Kidney (tissue), 22 donors: ENCODE measurements at places on chromosomes 3 and 15. TPM values are rescaled to one million over a fixed set of nuclear protein-coding genes. Genes with fewer than 3 reads are reported as not detected.

The DVL3 gene
- total RNA-seq, result 57.4 TPM

DNA sequence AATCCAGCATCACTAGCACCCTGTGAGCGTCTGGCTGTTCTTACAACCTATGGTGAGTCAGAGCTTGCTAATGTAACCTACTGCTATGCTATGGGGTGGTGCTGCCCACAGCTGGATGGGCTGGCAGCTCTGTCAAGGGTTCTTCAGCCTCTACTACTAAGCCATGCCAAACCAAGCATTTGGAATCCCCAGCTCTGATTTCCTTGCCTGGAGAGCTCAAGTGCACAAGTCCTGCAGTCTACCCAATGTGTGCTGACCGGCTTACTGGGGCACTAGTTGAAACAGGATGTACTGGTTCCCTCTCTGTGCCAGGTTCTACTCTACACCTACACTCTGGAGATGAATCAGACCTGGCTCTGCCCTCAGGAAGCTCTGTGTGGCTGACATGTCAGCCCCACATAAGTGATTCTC is 4.2 kb downstream of the TEX264 start:
- no peak overlapping the region for H3K4me3 ChIP-seq
- H3K27ac ChIP-seq, result no peak overlapping the region
- peaks cover 26% of the 10 kb centered on the region for H3K36me3 ChIP-seq
- no peak for DNase-seq

The ZNF654 gene
- 16.0 TPM for total RNA-seq

- no peaks in the 10 kb centered on the region for H3K27me3 ChIP-seq
- H3K27ac ChIP-seq, result no peak overlapping the region
- H3K4me1 ChIP-seq, result no peaks in the 10 kb centered on the region
- DNase-seq, result no peak
These were observed 42.2 kb downstream of the ZBTB11 start for GRCh38 chr3:101634591-101635196.

DNA sequence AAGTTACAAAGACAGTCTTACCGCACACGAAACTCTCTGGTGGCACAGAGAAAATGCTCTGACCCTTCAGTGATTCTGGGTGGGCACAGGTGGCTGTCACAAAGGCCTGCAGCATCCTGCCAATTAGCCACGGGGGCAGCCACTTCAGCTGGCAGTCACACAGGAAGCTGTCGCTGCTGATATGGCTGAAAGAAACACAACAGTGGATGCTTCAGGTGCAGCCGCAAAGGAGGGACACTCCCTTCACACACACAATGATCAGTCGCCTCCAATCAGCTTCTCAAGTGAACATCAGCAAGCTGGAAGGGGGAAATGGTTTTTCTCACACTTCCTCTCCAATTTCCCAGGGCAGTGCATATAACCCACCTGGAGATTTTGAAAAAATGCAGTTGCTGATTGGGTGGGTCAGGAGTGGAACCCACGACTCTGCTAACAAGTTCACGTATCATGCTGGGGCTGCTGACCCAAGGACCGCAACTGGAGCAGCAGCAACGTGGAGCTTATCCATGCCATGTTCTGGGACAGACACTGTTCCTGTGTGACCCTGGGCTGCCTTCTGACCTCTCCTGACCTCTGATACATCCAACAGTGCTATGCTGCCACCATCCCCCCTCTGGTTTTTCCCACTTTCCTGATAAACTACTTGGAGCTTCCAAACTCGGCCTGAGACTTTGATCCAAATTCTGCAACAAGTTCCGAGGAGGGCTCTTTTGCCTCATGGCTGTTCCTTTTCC is 106.6 kb downstream of the LRIG1 start:
- no peak for DNase-seq
- no peak overlapping the region for H3K4me3 ChIP-seq
- H3K4me1 ChIP-seq, result no peaks in the 10 kb centered on the region
- H3K27ac ChIP-seq, result no peak overlapping the region

DNA sequence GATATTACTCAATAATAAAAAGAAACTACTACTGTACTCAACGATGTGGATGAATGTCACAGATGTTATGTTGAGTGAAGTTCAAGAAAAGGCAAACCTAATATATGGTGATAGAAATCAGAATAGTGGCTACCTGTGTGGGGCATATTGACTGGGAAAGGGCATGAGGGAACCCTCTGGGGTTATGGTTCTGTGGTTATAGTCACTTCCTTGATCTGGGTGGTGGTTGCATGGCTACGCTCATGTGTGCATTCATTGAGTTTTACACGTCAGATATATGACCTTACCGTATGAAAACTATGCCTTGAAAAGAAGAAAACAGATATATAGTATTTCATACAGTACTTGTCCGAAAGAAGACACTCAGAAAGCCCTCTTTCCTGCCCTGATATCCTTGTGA is 331.0 kb upstream of the LRRFIP2 start:
- H3K27ac ChIP-seq, result no peak overlapping the region
- no peaks in the 10 kb centered on the region for H3K36me3 ChIP-seq
- DNase-seq, result no peak
- no peaks in the 10 kb centered on the region for H3K4me1 ChIP-seq

The HEG1 gene
- total RNA-seq, result 96.3 TPM

DNA sequence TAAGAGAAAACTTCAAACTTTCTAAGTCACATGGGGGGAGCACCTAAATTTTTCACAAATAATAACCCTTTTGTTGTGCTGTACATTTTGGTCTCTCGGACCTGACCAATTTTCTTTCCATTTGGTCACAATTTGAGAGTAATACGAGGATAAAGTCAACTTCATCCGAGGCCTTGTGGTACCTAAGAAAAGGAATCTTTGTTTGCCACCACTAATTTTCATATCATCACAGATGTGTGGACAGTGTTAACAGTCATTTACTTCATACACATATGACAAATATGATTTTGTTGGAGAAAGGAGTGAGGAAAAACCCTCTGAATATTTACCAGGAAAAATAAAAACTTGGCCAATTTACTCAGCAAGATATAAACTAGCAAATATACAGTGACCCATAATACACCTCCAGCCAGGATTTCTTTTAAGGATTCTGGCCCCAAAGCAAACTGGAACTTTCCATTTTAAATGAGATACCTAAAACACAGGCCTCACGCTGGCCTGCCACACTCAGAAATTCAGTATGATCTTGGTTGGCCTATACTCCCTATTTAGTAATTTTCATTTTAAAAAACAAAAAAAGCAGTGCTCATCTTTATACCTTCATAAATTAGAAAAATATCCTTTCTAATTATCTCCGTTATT is 40.7 kb downstream of the VGLL4 start:
- no peak for DNase-seq
- no peaks in the 10 kb centered on the region for H3K36me3 ChIP-seq
- H3K27ac ChIP-seq, result peak overlapping the region; percentile 68
- H3K4me3 ChIP-seq, result no peak overlapping the region

The FGF7 gene
- 23.8 TPM for total RNA-seq

The VILL gene
- 7.6 TPM for total RNA-seq

DNA sequence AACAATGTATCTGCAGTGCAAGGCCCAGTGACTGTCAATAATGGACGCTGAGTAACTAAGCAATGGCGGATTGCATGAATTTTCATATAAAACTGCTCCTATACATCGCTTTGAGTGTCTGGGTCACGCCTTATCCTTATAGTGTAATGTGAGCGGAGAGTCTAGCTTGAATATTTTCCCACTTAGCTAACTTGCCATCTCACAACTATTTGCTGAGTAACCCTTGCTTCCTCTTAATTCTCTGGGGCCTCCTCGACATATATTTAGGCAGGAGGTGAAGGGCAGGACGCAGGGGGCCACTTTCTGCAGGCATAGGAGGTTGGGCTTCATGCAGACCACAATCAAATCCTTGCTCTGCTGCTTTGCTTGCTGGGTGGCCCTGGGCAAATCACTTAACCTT is 24.0 kb downstream of the ST8SIA2 start:
- H3K27ac ChIP-seq, result no peak overlapping the region
- no peak for DNase-seq
- H3K27me3 ChIP-seq, result no peaks in the 10 kb centered on the region
- H3K4me3 ChIP-seq, result no peak overlapping the region
- no peaks in the 10 kb centered on the region for H3K4me1 ChIP-seq

- peak; percentile 62 for DNase-seq
- H3K36me3 ChIP-seq, result no peaks in the 10 kb centered on the region
- peak overlapping the region; percentile 90 for H3K27ac ChIP-seq
- H3K27me3 ChIP-seq, result no peaks in the 10 kb centered on the region
- H3K4me3 ChIP-seq, result no peak overlapping the region
- no peaks in the 10 kb centered on the region for H3K4me1 ChIP-seq
These were observed 658 bp downstream of the EOGT start for GRCh38 chr3:69012800-69013252.

The PRRT3 gene
- 3.9 TPM for total RNA-seq

DNA sequence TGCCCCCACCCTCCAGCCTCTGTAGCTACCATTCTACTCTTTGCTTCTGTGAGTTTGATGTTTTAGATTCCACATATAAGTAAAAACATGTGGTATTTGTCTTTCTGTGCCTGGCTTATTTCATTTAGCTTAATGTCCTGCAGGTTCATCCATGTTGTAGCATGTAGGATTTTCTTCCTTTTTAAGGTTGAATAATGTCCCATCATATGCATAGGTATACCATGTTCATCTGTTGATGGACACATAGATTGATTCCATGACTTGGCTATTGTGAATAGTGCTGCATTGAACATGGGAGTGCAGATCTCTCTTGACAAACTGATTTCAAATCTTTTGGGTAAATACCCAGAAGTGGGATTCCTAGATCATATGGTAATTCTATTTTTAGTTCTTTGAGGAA is 11.8 kb downstream of the THSD4 start:
- H3K27ac ChIP-seq, result no peak overlapping the region
- no peaks in the 10 kb centered on the region for H3K36me3 ChIP-seq
- DNase-seq, result no peak
- no peak overlapping the region for H3K4me3 ChIP-seq

- no peak overlapping the region for H3K27ac ChIP-seq
- no peak for DNase-seq
- H3K36me3 ChIP-seq, result no peaks in the 10 kb centered on the region
- no peaks in the 10 kb centered on the region for H3K4me1 ChIP-seq
- no peak overlapping the region for H3K4me3 ChIP-seq
- H3K27me3 ChIP-seq, result no peaks in the 10 kb centered on the region
These were observed 12.3 kb downstream of the BOC start for GRCh38 chr3:113223475-113224281.

GRCh38 chr3:22835041-22835440 is 368.1 kb upstream of the UBE2E2 start:
- H3K27ac ChIP-seq, result no peak overlapping the region
- no peaks in the 10 kb centered on the region for H3K36me3 ChIP-seq
- no peak for DNase-seq

- H3K27ac ChIP-seq, result no peak overlapping the region
- no peak overlapping the region for H3K4me3 ChIP-seq
- no peaks in the 10 kb centered on the region for H3K36me3 ChIP-seq
These were observed 28.7 kb upstream of the PFN2 start for GRCh38 chr3:149999421-149999820.

DNA sequence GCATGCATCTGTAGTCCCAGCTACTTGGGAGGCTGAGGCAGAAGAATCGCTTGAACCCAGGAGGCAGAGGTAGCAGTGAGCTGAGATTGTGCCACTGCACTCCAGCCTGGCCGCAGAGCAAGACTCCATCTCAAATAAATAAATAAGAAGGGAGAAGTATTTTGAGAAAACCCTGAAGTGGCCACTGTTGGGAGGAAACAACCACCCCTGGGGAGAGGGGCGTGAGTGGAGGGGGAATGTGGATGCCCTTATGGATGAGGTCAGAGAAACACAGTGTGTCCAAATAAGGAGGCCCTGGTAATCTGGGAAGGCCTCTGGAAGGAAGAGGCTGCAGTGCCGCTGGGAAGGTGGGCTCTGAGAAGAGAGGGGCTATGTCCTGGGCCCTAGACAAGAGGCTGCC is 4.2 kb upstream of the CPLX3 start:
- H3K27me3 ChIP-seq, result no peaks in the 10 kb centered on the region
- no peak overlapping the region for H3K27ac ChIP-seq
- no peaks in the 10 kb centered on the region for H3K36me3 ChIP-seq
- no peaks in the 10 kb centered on the region for H3K4me1 ChIP-seq

The CGNL1 gene
- total RNA-seq, result 81.5 TPM

- DNase-seq, result peak; percentile 64
- no peaks in the 10 kb centered on the region for H3K4me1 ChIP-seq
- H3K4me3 ChIP-seq, result no peak overlapping the region
- H3K36me3 ChIP-seq, result peaks cover 4% of the 10 kb centered on the region
- no peak overlapping the region for H3K27ac ChIP-seq
These were observed 27.2 kb downstream of the INTS14 start for GRCh38 chr15:65583701-65584100.

GRCh38 chr3:168121184-168122017 is 25.7 kb upstream of the GOLIM4 start:
- DNase-seq, result no peak
- H3K4me3 ChIP-seq, result no peak overlapping the region
- no peaks in the 10 kb centered on the region for H3K27me3 ChIP-seq
- no peaks in the 10 kb centered on the region for H3K36me3 ChIP-seq
- H3K27ac ChIP-seq, result no peak overlapping the region
- no peaks in the 10 kb centered on the region for H3K4me1 ChIP-seq

The RBP2 gene
- total RNA-seq, result not detected

DNA sequence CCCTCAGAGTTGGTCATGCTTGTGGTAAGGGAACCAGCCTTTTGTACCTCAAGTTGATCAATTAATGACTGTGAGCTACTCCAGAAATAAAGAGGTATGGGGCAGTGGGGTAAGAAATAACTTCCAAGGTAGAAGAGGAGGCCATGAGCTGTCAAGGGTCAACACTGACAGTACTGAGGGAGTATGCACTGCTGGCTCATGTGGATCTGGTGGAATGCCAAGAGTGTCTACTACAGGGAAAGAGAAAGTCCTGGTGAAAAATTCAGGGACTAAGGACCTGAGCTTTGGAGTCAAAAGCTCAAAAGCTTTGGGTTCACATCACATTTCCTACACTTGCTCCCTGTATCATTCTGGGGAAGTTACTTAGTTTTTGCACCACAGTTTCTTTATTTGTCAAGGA is 154.9 kb downstream of the SEMA6D start:
- H3K4me1 ChIP-seq, result no peaks in the 10 kb centered on the region
- H3K36me3 ChIP-seq, result no peaks in the 10 kb centered on the region

DNA sequence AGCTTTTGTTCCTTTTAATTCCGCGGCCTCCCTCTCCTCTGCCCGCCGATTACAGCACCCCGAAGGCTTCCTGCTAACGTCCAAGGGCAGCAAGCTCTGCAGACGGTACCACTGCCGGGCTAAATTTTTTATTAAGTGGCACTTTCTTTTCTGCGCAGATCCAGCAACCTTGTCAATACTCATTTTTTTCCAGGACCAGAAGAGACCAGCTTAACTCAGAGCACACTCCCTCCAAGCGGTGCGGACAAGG is 542 bp upstream of the MEIS2 start:
- no peaks in the 10 kb centered on the region for H3K36me3 ChIP-seq
- H3K4me3 ChIP-seq, result peak overlapping the region; percentile 81
- H3K27me3 ChIP-seq, result peaks cover 8% of the 10 kb centered on the region
- H3K4me1 ChIP-seq, result no peaks in the 10 kb centered on the region
- peak overlapping the region; percentile 95 for H3K27ac ChIP-seq
